ENCODE measurements at places on chromosomes 5 and 9.

GRCh38 chr5:68739752-68740151 is 354.1 kb upstream of the SLC30A5 start:
- no peak for DNase-seq

- no peak for DNase-seq
Measured at GRCh38 chr5:151208481-151208914, 15.4 kb downstream of the CCDC69 start.

- no peak for DNase-seq
Measured at GRCh38 chr9:38195737-38196161, 126.7 kb upstream of the SHB start.

- DNase-seq: no peak
Measured at GRCh38 chr9:134425812-134426211, 99.6 kb downstream of the RXRA start.

DNA sequence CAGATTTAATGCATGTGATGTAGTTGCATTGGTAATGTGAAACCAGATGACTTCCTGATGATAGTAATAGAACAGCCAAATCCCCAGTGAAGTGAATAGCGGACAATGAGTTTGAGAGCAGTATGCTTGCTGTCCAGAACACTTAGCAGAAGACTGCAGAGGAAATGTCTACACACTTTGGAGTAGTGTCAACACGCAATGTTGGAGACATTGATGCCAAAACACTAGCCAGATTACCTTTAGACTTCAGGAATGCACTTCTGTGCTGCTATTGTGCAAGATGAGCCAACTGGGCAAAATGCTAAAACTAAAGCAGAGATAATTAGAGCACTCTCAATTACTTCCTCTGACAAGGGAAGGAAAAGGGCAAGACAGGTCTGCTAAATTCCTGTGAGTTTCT is 176.7 kb downstream of the PRDM9 start:
- DNase-seq: no peak

DNA sequence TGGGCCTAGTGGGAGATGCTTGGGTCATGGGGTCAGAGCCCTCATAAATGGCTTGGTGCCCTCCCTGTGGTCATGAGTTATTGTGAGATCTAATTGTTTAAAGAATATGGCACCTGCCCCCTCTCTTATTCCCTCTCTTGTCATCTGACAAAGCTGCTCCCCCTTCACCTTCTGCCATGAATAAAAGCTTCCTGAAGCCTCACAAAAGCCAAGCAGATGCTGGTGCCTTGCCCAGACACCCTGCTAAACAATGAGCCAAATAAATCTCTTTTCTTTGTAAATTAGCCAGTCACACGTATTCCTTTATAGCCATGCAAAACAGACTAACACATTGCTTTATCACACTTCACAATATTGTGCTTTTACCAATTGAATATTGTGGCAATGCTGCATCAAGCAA is 82.8 kb upstream of the PDE4D start:
- DNase-seq: no peak

All from right renal cortex interstitium (tissue), 3 donors.